ENCODE measurements at places on chromosomes 2 and 18. TPM values are rescaled to one million over a fixed set of nuclear protein-coding genes. Genes with fewer than 3 reads are reported as not detected.

The ASPRV1 gene
- total RNA-seq = 0.57 TPM

The FBXO15 gene
- 0.81 TPM for total RNA-seq

The C2orf72 gene
- not detected for total RNA-seq

The CAPN13 gene
- total RNA-seq = not detected

The DTNA gene
- total RNA-seq = 196 TPM

The CYP27C1 gene
- total RNA-seq = not detected

The HJURP gene
- 0.44 TPM for total RNA-seq

The TMEM131 gene
- total RNA-seq = 29.1 TPM

The SIX3 gene
- total RNA-seq = not detected

The MYO5B gene
- total RNA-seq = 0.72 TPM

GRCh38 chr2:67399831-67400489 is 2.8 kb downstream of the ETAA1 start:
- H3K27me3 ChIP-seq = no peaks in the 10 kb centered on the region
- H3K36me3 ChIP-seq = peaks cover 50% of the 10 kb centered on the region
- H3K4me3 ChIP-seq = no peak overlapping the region
- DNase-seq = no peak
- H3K4me1 ChIP-seq = peaks cover 24% of the 10 kb centered on the region

GRCh38 chr2:62486439-62486765 is 19.6 kb downstream of the TMEM17 start:
- no peak for DNase-seq
- peaks cover 25% of the 10 kb centered on the region for H3K4me1 ChIP-seq
- no peak overlapping the region for H3K4me3 ChIP-seq
- H3K27me3 ChIP-seq = no peaks in the 10 kb centered on the region
- H3K27ac ChIP-seq = peak overlapping the region; percentile 45

DNA sequence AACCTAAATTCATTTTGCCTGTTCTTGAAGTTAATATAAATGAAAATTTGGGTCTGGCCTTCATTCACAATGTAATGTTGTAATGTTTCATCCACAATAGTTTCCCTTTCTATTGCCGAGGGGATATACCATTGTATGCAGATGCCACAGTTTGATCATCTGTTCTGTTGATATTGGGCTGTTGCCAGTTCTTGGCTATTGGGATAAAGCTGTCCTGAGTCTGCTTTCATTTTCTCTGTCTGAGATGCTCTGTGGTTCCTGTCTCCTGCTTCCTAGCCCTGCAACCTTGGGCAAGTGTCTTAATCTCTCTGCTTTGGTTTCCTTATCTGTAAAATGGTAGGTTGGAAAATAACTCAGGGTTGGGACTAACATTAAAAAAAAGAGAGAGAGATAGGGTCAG is 25.2 kb downstream of the B3GNT2 start:
- H3K27me3 ChIP-seq = no peaks in the 10 kb centered on the region
- H3K4me3 ChIP-seq = no peak overlapping the region
- no peak for DNase-seq

- DNase-seq = no peak
- peak overlapping the region; percentile 41 for H3K27ac ChIP-seq
- H3K4me3 ChIP-seq = no peak overlapping the region
Observed at GRCh38 chr2:9329497-9329896, 93.8 kb downstream of the ITGB1BP1 start.

DNA sequence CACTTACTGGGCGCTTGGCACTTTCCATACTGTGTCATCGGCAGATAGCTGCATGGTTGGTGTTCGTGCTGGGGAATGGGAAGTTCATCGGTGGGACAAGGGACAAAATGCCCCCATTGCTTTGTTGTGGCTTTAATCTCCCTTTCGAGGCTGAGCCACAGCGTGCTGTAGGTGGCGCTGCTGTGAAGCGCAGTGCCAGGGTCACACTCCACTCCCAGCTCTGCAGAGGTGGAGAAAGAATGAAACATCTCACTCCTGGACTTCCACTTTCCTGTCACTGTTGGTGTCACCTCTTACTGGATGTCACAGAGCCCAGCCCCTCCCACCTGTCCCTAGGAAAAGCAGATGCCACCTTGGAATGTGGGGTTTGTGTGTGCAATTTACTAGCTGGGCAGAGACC is 8.7 kb downstream of the TYMS start:
- H3K36me3 ChIP-seq = peaks cover 32% of the 10 kb centered on the region
- no peak overlapping the region for H3K27ac ChIP-seq
- no peak for DNase-seq
- H3K4me1 ChIP-seq = no peaks in the 10 kb centered on the region

DNA sequence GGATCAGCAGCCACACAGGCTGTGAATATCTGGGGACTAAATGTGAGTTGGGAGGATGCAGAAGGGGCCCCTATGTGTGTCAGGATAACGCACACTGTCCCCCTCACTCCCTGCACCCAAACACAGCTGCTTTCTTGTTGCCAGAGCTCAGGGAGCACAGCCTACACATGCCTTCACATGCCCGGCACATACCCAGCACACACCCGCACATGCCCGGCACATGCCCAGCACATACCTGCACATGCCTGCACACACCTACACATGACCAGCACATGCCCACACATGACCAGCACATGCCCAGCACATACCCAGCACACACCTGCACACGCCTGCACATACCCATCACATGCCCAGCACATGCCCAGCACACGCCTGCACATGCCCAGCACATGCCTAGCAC is 75.6 kb downstream of the TPO start:
- H3K4me3 ChIP-seq = no peak overlapping the region
- no peaks in the 10 kb centered on the region for H3K27me3 ChIP-seq
- no peak for DNase-seq
- H3K4me1 ChIP-seq = no peaks in the 10 kb centered on the region

- peak overlapping the region; percentile 50 for H3K4me3 ChIP-seq
- no peaks in the 10 kb centered on the region for H3K36me3 ChIP-seq
- no peak for DNase-seq
- H3K4me1 ChIP-seq = peaks cover 82% of the 10 kb centered on the region
- H3K27ac ChIP-seq = no peak overlapping the region
Observed at GRCh38 chr2:205684871-205685313, 2.6 kb downstream of the NRP2 start.

GRCh38 chr2:180775711-180776110 is 204.7 kb upstream of the UBE2E3 start:
- H3K4me3 ChIP-seq = no peak overlapping the region
- no peaks in the 10 kb centered on the region for H3K27me3 ChIP-seq
- DNase-seq = no peak
- H3K36me3 ChIP-seq = no peaks in the 10 kb centered on the region
- no peaks in the 10 kb centered on the region for H3K4me1 ChIP-seq

DNA sequence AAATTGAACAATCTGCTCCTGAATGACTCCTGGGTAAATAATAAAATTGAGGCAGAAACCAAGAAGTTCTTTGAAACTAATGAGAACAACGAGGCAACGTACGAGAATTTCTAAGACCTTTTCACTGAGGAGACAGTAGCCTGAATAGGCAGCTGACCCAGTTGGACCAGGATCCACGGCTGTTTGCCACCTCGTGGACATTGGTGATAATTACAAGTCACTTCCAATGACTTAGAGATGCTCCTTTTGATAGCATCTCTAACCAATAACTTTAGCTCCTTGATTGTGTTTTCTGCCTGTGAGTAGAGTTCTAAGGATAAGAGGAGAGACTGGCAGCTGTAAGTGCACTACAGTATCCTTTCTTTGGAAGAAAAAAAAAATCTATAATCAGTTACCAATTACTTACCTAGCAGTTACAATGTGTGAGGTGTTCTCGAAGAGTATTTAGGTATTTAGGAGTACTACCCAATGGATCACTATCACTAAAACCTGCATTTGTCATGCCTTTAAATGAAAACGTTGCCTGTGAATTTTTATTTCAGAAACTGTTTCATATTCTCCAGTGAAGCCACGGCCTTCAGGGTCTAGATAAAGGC is 31.3 kb upstream of the CNTNAP5 start:
- H3K4me3 ChIP-seq = no peak overlapping the region
- no peak for DNase-seq
- no peak overlapping the region for H3K27ac ChIP-seq
- H3K36me3 ChIP-seq = no peaks in the 10 kb centered on the region
- H3K4me1 ChIP-seq = no peaks in the 10 kb centered on the region

GRCh38 chr2:177906041-177906718 is 166.4 kb downstream of the PDE11A start:
- no peak for DNase-seq
- H3K27ac ChIP-seq = no peak overlapping the region
- no peaks in the 10 kb centered on the region for H3K27me3 ChIP-seq
- no peaks in the 10 kb centered on the region for H3K4me1 ChIP-seq
- no peaks in the 10 kb centered on the region for H3K36me3 ChIP-seq

DNA sequence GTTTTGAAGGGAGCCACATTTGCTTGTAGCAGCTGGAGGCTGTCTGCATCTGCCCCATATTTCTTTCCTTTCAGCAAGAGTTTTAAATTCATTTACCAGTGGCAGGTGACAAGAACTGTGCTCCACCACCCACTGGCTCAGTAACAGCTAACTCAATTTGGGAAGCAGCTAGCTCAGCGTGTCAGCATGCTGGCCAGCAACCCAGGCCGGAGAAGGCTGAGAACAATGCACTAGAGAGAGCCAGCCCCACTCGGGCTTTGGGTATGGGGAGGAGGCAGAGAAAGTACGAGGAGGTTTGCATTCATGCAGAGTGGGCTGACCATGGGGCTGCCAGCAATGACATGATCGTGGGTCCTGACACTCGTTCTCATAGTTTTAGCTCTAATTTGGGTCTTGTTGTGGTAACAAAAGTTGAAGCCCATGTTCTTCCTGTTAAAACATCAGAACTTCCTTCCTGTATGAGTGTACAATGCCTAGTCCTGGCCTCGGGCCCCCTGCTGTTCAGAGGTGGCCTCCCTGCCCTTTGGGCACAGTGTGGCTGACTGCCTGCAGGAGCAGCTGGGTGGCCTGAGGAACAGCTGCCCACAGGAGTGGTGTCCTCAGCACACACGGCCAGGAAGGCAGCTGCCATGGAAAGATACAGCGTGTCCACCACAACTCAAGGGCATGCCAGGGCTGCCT is 23.0 kb downstream of the CDC42EP3 start:
- peak overlapping the region; percentile 7 for H3K4me3 ChIP-seq
- no peaks in the 10 kb centered on the region for H3K27me3 ChIP-seq
- peak; percentile 74 for DNase-seq
- H3K36me3 ChIP-seq = no peaks in the 10 kb centered on the region
- H3K27ac ChIP-seq = peak overlapping the region; percentile 82

DNA sequence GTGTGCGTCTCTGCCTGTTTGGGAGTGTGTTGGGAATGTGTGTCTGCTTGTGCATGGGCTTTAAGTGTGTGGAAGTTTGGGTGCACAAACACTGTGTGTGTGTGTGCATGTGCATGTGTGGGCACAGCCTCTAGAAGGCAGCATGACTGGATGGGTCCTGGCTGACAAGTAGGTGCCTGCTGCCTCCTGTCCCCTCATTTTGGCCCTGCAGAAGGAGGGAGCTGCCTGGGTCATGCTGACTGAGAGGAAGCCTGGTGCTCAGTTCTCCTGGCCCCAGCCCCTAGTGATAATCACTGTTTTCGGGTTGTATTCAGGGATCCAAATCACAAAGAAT is 34.1 kb downstream of the GLI2 start:
- H3K36me3 ChIP-seq = no peaks in the 10 kb centered on the region
- H3K4me1 ChIP-seq = peaks cover 23% of the 10 kb centered on the region
- H3K27ac ChIP-seq = no peak overlapping the region
- no peaks in the 10 kb centered on the region for H3K27me3 ChIP-seq

DNA sequence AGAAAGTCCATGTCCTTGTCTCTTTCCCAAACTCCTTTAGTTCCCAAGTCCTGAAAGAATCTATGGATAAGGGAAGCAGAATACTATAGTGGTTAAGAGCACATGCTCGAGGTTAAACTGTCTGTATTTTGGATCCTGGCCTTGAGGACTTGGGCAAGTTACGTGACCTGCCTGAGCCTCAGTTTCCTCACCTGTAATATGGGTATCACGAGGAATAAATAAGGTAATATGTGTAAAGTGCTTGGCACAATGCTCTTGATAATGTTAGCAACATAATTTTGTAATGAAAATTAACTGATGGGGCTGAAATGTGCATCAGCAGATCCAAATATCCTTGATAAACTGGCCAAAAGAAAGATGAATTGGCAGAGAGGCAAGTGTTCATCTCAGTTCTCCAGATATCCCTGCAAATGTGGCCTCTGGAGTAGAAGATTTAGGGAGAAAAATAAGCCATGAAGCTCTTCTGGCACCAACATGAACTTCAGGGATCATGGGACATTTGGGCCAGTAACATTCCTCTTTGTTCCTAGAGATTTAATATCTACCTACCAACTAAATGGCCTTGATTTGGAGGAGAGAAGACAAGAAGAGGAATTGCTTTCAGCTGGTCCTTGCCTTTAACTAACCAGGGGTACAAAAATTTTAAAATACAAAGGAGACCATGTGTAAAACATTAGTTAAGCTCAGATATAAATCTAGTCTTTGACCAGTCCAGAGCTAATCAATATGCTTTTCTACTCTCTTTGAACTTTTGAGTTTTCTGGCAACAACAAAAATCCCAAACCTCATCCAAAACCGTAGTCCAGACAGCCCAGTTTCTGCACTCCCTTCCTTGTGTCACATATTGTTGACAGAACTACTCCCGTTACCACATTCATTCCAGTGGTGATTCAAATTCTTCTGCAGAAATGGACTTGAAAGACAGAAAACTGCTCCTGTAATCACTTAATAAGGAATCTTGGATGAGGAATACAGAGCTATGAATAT is 52.7 kb upstream of the EML4 start:
- no peaks in the 10 kb centered on the region for H3K27me3 ChIP-seq
- no peak overlapping the region for H3K27ac ChIP-seq
- H3K36me3 ChIP-seq = no peaks in the 10 kb centered on the region
- peaks cover 20% of the 10 kb centered on the region for H3K4me1 ChIP-seq

GRCh38 chr2:75090770-75091515 is 108.4 kb downstream of the TACR1 start:
- no peak for DNase-seq
- no peaks in the 10 kb centered on the region for H3K4me1 ChIP-seq
- H3K4me3 ChIP-seq = no peak overlapping the region
- H3K27ac ChIP-seq = no peak overlapping the region
- no peaks in the 10 kb centered on the region for H3K27me3 ChIP-seq
- H3K36me3 ChIP-seq = no peaks in the 10 kb centered on the region

DNA sequence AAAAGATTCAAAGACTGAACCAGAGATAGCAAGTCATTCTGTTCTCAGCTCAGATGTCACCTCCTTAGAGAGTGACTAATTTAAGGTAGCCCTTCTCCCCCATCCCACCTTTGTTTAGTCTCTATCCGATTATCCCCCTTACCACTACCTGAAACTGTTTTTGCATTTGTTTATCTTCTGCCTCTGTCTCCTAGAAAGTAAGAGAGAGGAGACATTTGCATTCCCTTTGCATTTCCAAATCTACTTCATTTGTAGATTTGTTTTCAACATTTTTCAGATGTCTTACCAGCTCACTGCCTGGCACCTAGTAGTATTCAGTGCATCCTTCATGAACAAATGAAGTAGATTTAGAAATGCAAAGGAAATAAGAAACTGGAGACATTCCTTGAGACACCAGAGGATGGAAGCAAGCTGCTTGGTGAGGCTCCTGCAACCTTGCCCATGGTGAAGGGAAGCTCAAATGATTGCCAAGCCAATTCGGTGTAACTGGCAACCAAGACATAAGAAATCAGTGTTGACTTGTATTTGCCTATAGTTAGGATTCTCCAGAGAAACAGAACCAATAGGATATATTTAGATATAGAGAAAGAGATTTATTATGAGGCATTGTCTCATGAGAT is 385.7 kb downstream of the STK39 start:
- no peak overlapping the region for H3K4me3 ChIP-seq
- H3K27ac ChIP-seq = no peak overlapping the region
- H3K27me3 ChIP-seq = no peaks in the 10 kb centered on the region
- no peaks in the 10 kb centered on the region for H3K36me3 ChIP-seq

GRCh38 chr2:7010391-7011054 is 93.3 kb downstream of the RNF144A start:
- H3K36me3 ChIP-seq = no peaks in the 10 kb centered on the region
- peaks cover 74% of the 10 kb centered on the region for H3K4me1 ChIP-seq
- peak overlapping the region; percentile 79 for H3K27ac ChIP-seq
- H3K27me3 ChIP-seq = no peaks in the 10 kb centered on the region

GRCh38 chr2:102735416-102736109 is 26.3 kb upstream of the TMEM182 start:
- peak overlapping the region; percentile 84 for H3K4me3 ChIP-seq
- H3K27me3 ChIP-seq = no peaks in the 10 kb centered on the region
- H3K36me3 ChIP-seq = no peaks in the 10 kb centered on the region
- peaks cover 22% of the 10 kb centered on the region for H3K4me1 ChIP-seq

Measured in heart right ventricle (tissue), 16 donors.